ENCODE measurements at places on chromosomes 4 and X.

- DNase-seq, result no peak
Observed at GRCh38 chr4:181962321-181962720, 280.9 kb upstream of the TENM3 start.

DNA sequence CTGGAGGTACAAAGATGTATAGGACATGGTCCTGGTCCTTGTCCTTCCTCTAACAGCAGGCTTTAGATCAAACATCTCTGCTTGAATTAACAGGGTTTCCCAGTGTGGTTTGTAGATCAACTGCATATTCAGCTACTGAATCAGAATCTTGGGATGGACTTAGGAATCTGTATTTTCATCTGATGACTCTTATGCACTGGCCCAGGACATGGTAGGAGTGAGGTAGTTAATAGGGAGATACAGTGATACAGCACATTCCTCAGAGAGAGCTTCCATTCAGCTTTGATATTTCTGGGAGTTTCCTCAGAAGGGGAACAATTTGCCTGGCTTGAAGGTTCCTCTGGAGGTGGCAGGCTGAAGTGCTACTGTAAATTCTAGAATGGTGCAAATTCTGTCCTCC is 203.1 kb downstream of the LARP7 start:
- no peak for DNase-seq

- no peak for DNase-seq
Observed at GRCh38 chr4:70932984-70933383, 30.8 kb downstream of the MOB1B start.

- no peak for DNase-seq
Observed at GRCh38 chr4:174217273-174218126, 66.0 kb downstream of the FBXO8 start.

- DNase-seq, result no peak
Observed at GRCh38 chrX:153968754-153969124, 2.9 kb downstream of the HCFC1 start.

- DNase-seq, result no peak
Observed at GRCh38 chr4:163988865-163989264, 494.4 kb downstream of the TMA16 start.

GRCh38 chr4:72348701-72349100 is 220.3 kb downstream of the ADAMTS3 start:
- no peak for DNase-seq

DNA sequence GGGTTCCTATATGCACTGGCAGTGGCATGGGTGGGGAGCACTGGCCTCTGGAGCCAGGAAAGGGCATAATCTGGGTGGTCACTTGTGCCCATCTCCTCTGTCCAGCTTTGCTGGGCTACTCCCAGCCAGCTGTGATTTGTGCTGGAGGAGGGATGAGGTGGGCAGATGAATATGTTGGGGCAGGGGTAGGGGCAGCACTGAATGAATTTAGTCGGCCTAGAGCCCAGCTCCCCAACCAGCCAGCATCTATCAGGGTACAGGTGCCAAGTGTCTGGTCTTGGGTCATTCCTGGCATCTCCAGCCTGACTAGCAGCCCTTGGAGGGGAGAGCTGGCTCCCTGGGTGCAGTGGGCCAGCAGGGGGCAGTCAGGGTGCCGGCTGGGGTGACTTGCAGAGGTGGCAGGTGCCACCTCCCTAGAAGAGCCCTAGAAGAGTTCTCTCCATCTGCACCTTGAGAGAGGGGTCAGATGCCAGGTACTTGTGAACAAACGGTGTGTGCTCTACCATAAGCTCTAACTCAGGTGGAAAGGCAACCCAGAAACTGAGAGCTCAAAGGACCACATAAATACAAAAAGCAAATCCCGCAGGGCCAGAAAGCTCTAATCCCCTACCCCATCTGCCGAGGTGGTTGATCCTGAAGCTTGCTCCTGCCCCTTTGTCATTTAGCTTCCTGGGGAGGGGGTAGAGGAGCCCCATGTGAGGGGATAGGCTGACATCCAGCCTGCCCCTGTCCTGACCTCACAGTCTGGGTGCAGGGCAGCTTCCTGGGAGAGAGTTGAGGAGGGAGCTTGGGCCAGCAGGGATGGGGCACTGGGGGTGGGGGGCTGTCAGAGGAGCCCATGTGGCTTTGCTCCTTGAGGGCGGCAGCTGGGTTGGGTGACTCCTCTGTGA is 2.2 kb downstream of the SORCS2 start:
- peak; percentile 11 for DNase-seq

GRCh38 chr4:67723949-67724348 is 23.0 kb upstream of the UBA6 start:
- no peak for DNase-seq

GRCh38 chrX:3052860-3053259 is 11.6 kb downstream of the ARSF start:
- DNase-seq, result no peak

GRCh38 chr4:62394766-62395165 is 1194.6 kb downstream of the ADGRL3 start:
- no peak for DNase-seq

DNA sequence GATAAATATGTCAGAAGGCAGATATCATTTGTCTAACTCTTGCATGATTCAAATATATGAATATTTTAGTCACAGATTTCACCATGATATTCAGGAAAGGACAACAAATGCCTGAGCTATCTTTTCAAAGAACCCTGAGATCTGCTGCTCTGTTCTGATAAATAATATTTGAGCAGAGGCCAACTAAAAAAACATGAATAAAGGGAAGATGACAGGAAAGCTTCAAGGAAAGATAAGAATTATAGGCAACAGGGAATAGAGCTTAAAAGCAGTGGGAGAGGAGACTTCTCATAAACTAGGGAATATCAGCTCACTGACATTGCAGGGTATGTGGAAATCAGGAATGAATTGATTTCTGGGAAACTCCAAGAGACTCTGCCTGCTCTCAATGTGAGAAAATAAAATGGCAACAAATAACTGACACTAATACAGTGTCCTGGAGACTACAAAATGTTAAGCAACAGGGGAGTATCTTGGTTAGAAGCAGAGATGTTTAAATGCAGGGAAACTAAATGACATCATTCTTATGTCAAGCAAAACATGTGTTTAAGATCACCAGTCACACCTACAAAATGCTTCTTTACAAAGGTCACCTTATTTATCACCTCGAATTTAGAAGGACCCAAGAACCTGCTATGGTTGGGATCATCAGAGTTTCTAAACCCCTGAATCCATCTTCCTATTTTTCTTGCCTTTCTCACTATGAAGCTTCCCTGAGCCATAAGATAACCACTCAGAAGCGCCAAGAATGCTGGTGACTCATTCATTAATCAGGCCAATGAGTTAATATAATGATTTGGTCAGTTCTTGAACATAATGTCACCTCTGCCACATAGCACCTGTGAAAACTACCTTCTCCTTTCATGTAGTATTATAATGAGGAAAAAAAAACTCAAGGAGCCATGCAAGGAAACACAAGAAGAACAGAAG is 78.1 kb downstream of the NDST3 start:
- DNase-seq, result no peak

GRCh38 chrX:46647251-46647650 is 73.7 kb downstream of the CHST7 start:
- DNase-seq, result no peak

DNA sequence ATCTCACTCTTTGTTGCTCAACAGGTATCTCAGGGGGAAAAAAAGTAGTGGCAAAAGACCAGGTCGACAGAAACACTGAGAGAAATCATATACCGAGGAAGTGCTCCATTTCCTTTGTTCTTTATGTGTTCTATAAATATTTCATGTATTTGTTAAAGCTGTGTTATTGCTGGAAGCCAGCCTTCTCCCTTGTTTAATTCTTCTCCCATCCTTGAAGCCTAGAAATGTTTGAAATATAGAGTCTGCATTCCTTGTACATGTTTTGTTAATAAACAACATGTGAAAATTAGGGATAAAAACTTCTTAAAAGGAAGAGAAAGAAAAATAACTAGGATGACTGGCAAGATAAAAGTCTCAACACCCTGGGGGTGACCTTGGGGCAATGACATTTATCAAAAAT is 186.2 kb downstream of the ANKRD50 start:
- DNase-seq, result no peak

DNA sequence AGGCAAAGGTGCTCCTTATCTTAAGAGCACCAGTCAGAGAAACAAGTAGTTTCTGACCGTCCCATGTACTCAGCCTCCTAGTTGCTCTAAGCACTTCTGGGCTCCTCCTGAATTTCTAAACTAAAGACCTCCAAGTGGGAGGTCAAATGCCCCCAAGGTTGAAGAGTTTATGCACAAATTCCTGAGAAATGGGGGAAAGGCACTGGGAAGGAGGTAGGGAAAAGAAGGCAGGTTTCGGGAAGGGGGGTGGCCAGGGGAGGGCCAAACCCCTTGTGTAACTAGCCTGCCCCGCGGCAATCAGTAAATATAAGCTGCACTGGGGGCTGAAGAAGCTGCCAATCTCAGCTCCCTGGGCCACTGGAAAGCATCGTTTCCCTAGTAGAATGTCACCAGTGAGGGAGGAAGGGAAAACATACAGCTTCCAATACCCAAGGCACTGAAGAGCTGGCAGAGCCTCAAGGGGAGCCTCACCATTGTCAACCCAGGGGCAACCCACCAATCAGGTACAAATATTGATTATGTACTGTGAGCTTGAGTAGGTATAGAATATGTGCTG is 3.4 kb downstream of the FOXO4 start:
- DNase-seq, result no peak

- no peak for DNase-seq
Observed at GRCh38 chr4:6012200-6012599, 6.0 kb downstream of the C4orf50 start.

- peak; percentile 56 for DNase-seq
Observed at GRCh38 chrX:154443992-154444754, at the start of gene FAM50A. Gene FAM50A (plus strand): TSS chrX:154444141. CDS start chrX:154444236, 95 bp downstream.

- DNase-seq, result no peak
Observed at GRCh38 chr4:14857981-14858380, 144.3 kb upstream of the CPEB2 start.

DNA sequence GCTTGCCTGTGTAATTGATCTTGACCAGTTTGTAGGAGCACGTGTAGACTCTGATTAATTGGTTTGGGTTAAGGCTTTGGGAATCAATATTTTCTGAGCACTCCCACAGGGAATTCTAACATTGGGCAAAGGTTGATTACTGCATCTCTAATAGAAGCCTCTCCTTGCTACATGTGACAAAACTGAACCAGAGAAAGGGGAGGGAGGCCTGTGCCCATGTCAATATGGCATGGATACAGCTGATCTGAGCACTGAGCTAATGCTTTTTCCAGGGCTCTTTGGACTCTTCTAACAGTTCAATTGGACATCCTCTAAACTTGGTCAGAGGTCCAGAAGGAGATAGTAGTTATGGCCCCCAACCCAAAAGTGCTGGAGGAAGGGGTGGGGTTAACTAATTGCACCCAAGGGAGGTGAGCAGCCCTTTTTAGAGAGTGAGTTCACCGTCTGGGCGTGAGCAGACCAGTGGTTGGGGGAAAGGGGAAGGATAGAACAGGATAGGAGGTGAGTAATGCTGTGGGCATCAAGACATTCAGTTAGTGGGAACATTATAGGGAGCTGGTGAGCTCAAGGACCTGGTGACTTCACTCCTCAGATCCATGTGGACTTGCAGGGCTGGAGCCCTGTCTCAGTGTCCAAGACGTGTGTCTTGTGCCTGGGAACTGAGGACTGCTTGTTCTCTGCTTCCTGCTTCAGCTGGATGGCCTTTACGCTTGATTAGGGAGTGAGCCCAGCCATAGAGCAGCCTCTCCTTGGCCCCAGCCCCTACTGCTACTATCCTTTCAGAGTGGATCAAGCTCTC is 22.8 kb downstream of the MSN start:
- DNase-seq, result no peak

GRCh38 chr4:137510557-137511265 is 21.6 kb downstream of the PCDH18 start:
- DNase-seq, result no peak

DNA sequence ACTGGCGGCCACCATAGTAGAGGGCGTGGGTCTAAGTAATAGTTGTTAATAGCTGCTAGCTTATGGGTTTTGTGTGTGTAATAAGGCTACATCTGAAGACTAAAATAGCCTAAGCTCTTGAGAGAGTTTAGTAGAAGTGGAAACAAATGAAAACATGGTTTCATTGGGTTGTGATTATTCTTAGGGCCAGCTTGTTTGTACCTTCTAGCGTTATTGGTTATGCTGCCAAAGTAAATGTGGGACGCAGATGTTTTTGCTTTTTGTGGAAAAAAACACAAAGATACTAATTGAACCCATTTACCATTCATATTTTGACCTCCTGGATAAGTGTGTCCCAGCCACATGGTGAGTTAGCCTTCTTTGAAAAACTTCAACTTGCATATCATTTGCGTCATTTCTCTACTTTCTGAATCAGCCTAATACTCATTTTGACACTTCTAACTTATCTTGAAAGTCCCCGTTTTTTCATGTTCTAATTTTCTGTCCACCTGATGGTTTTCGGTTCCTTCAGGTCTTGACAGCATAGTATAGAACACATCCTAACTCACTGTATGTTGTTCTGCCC is 305.3 kb downstream of the FRMPD4 start:
- no peak for DNase-seq

GRCh38 chr4:159779716-159780115 is 676.8 kb downstream of the RAPGEF2 start:
- DNase-seq, result no peak

GRCh38 chr4:55437823-55438222 is 42.1 kb downstream of the TMEM165 start:
- DNase-seq, result no peak

DNA sequence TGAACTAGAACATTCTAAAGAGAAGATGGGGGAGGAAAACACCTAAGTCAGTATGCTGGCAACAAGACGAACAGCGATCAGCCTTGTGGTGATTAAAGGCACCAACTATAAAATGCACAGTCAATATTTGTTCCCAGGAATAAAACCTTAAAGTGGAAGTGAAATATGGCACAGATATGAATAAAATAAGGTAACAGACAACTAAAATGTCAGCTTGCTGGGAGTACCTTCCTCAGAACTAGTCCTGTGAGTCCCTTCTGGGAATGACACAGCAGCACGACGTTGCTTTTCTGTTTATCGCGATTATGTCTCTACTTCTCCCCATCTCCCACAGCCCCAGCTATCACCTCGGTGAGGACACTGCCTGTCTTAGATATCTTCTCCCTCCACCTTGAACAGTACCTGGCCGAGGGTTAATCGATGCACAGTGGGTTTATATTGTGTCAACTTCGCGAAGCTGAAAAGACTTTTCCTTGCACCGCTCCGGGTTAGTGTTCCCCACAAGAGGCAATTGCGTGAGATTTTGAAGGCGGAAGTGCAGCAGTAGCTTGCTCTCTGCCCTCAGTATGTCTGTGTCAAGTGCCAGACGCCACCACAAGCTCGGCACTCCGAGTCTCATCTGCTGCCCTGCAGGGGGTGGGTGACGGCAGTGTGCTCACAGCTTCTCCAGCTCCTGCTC is 17.4 kb downstream of the MTNR1A start:
- no peak for DNase-seq

DNA sequence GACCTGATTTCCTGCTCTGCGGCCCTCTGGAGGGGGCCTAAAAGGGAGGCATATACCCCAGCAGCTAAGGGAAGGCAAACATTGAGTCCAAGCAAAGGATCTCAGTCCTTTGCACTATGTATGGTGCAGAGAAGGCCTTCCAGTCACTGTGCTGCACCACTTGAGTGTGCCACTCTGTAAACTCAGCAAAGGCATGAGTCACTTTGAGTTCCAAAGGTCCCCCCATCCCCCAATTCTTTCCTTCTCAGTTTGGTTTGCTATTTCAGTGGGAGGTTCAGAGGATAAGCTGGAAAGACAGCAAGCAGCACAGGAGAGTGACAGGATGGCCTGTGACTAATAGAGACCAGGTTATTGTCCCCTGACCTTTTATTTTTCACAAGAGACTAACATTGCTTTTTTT is 131.3 kb downstream of the FHDC1 start:
- no peak for DNase-seq

GRCh38 chr4:84681486-84682274 is 98.8 kb downstream of the CDS1 start:
- DNase-seq, result no peak

GRCh38 chr4:103934178-103934789 is 214.5 kb upstream of the TACR3 start:
- no peak for DNase-seq

All from stimulated activated CD8-positive, alpha-beta memory T cell treated with anti-CD3 and anti-CD28 coated beads, Interleukin-15, amount 100 ng/mL, for 48 hours (primary cell).